NCI-H446 treated with DMSO at 0.1 percent for 48 hours (cell line): ENCODE measurements at places on chromosomes 5 and 9.

GRCh38 chr5:80985600-80986228 is 25.6 kb downstream of the RASGRF2 start:
- DNase-seq = no peak

DNA sequence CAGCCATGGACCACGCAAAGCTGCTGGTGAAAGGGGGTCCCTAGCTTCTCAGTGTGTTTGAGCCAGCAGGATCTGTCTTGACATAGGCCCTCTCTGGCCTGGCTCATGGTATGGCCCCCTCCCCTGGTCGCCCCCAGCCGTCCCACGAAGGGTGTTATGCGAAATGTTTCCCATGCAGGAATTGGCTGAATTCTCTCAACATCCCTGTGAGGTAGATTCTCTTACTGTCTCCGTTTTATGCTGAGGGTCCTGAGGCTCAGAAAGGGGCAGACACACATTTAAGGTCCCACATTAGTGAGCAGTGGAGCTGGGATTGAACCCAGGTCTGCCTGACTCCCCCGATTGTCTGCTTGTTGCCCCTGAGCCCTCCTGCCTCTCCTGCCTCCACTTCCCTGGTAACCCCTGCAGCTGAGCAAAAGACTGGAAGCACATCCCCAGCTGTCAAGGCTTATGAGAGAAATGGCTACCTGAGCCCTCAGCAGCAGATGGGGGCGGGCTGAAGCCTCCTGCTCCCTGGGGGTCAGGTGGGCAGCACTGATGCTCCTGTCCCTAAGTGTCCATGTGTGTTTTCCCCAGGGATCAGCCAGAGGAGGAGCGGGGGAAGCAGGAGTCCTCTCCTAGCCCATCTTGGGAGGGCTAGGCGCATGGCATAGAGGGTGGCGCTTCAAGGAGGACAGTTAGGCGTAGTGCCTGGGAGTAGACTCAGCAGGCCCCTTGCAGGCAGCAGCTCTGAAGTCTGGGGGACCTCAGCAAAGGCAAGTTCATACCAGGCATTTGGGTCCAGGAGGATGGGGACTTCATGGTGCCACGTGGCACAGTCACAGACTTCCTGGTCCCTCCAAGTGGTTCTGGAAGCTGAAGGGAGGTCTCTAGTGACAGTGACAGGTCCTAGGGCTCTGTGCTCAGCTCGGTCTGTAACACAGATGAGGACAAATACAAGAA is 49.0 kb upstream of the GARNL3 start:
- DNase-seq = no peak

GRCh38 chr5:172505403-172505759 is 51.1 kb upstream of the SH3PXD2B start:
- no peak for DNase-seq

GRCh38 chr5:83340511-83340918 is 131.0 kb upstream of the VCAN start:
- no peak for DNase-seq

- DNase-seq = no peak
These were observed 14.6 kb downstream of the HSPB3 start for GRCh38 chr5:54470128-54470527.

GRCh38 chr9:126607731-126608130 is 6.0 kb upstream of the LMX1B start:
- DNase-seq = no peak

GRCh38 chr5:76953551-76954382 is 922 bp downstream of the CRHBP start:
- DNase-seq = no peak

DNA sequence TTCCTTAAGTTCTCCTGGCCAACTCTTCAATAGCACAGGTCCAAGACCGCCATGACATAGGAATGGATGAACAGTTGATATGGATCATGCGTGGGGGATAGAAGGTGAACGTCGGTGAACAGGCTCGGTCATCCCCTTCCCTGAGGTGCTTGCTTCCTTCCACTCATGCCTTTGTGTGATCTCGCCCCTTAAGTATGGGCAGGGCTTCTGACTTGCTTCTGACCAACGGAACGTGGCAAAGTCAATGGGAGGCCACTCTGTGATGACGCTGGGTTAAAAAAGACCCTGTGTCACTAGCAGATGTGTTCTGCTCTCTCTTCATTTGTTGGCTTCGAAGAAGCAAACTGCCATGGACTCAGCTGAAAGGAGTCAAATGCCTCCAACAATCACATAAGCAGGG is 240.5 kb upstream of the TUT7 start:
- no peak for DNase-seq

DNA sequence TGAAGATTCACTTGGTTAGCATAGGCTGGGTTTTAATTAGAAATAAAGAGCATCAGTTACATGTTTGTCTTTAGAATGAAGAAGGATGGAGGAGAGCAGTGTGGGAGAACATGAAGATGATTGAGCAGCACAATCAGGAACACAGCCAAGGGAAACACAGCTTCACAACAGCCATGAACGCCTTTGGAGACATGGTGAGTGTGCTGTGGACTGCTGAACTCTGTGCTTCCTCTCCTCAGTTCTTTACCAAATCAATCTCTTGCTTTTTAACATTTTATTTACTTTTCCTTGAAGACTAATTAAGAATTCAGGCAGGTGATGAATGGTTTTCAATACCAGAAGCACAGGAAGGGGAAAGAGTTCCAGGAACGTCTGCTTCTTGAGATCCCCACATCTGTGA is 38.2 kb upstream of the SPATA31E1 start:
- no peak for DNase-seq

DNA sequence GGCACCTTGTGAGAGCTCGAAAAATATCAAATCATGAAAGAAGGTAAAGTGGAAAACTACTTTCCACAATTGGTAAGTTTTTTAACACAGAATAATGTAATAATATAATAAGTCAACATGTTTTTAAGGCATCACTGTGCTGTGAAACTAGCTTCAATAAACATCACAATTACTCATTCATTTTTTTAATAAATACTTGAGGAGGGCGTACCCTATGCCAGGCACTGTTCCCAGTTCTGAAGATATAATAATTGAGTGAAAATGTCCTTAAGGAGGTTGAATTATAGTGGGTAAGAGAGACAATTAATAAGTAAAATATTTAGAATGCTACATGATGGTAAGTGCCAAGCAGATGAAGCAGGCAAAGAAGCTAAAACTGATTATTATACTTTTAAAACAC is 381.4 kb downstream of the ELAVL2 start:
- DNase-seq = no peak

DNA sequence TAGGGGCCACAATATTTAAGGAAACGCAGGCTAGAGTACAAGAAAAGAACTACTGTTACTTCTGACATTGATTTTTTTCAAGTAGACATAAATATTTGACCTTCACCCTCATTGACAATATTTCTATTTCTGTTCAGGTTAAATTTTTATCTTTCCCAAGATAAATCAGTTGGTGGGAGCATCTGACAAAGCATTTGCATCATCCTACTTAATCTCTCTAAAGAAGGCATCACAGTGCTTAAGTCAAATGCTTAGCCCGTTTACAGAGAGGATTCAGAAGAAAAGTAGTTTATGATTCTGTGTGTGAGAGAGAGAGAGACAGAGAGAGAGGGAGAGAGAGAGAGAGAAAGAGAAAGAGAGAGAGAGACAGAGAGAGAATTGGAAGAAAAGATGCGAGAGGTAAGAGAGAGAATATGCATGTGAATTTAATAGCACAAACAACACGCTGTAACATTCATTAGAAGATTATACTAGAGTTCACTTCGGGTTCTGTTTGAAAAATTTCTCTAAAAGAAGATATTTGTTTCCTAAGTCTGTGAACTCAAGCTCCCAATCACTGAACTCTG is 1093.3 kb upstream of the CDH6 start:
- DNase-seq = no peak

DNA sequence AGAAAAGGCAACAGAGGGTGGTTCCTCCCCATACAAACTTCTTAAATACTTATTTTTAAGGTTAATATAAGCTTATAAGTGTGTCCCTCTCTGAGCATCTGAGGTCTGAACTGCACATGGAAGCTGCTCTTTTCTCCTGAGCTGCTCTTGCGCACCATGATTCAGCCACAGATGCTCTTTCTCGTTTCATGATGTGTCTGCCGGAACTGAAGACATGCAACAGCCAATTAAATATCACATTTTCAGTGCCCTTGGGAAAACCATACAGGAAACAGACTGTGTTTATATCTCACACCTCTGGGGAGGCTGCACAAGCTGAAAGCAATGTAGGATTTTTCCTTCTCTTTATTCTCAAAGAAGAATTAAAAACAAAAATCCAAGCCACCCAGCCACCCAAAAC is 96.8 kb upstream of the NREP start:
- DNase-seq = peak; percentile 6

DNA sequence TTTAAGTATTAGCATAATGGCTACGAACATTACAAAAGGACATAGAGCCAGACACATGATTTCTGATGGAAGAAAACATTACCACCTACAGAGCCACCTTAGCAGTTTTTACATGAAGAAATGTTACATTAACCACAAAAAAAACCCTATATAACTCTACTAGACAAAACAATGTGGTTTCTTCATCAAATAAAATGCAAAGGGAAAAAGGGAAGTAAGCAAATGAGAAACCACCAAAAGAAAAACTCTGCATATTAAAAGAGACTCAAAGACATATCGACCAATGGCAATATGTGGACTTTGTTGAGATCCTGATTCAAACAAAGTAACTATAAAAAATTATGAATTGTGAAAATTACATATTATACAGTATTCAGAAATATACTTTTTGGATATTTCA is 132.7 kb downstream of the TSSK1B start:
- DNase-seq = no peak

DNA sequence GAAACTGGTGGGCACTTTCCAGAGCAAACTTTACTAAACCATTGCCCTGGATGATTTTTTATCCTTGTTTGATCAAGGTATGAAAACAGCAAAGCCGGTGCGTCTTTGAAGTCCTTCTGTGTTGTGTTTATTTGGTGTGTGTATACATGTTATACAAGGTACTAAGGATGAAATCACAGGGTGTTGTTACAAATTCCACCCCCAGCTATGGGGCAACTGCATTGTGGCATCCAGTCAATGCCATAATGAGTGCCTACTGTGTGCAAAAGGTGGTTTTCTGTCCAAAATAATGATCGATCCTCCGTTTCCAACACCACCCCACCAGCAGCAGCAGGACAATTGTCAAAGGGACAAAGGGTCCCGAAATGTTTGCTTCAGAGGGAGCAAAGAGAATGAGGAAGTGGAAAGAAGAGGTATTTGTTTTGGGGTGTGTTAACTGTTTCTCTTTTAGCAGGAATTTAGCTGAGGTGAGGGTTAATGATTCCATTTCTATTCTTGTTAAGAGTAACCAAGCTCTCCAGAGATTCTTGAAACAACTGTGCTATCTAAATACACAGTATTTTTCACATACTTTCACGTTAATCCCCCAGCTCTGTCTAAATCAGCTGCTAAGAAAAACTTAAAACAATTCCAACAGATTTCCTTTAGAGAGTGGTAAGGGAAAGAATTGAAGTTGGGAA is 568.7 kb upstream of the KLF4 start:
- no peak for DNase-seq

DNA sequence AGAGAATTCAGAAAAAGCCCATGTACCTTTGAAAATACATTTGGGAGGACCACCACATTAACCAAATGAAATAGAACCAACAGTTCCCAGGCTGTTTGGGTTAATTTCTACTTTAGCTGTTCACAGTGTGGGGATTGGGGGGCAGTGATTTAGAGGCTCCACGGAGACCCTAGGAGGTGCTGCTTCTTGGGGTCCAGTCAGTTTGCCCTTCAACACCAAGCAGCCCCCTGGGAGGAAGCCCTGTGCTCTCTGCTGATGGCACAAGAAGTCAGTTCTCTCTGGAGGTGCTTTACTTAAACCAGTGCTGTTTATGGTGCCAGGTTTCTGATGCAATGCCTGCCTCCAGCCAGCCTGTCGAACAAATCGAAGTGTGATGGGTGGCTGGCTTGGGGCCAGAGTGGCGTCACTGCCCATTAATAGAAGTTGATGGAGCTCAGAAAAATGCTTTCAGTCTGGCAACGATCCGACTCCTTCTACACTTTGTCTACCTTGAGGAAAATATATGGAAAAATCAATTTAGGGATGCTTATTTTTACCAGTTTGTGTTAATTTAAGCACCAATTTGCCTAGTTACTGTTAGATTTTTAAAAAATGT is 134.0 kb downstream of the SNX18 start:
- DNase-seq = peak; percentile 93

GRCh38 chr5:124654418-124654817 is 92.0 kb downstream of the ZNF608 start:
- peak; percentile 21 for DNase-seq

DNA sequence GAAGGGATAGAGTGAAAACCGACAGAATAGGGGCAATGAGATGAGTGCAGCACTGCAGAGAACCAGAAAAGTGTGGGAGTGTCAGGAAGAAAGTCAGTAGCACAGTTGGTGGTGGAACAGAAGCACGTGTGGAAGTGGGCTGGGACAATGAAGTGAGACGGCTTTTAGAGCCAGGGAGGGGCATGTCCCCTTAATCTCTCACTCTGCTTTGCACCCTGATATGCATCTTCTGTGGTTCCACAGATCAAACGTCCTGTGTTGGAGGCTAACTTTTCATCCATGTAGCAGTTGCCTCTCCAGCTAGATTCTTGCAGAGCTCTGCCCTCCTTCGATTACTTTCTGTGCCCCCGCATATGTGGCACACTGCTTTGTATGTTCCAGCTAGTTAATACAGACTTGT is 163.6 kb downstream of the DOCK8 start:
- DNase-seq = no peak

DNA sequence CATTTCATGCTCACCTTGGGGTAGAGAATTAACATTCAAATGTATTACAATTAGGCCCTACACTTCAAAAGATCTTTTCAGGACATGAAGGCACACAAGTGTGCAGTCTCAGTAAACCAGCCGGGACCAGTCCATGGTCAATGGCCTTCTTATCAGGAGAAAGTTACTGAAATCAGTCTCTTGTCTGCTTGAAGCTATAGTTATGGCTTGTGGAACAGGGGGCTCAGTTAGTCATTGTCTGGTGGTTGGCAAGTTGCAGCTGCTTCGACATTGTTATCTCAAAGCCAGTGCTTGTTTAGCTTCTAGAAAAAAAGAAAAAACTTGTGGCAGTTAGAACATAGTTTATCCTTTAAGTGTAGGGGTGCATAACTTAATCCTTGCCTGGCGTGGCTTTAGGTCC is 213.1 kb upstream of the ACO1 start:
- DNase-seq = no peak

DNA sequence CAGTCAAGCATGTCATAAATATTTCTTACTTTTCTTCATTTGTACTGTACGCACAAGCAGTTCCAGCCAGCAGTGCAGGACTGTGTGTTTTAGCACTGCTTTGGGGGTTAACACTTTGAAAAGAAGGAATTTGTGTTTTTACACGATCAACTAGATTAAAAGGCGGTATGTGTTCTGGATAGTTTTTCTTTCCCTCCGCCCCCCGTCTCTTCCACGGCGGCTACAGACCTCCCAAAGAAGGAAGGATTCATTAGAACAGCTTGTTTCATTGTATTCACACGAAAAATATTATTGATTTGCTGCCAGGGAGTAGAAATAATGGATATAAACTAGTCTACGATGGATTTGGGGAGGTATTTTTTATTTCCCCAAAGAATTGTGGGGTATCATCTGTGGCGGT is 336.8 kb upstream of the RFX3 start:
- no peak for DNase-seq

GRCh38 chr9:97506306-97506705 is 4.8 kb downstream of the TMOD1 start:
- no peak for DNase-seq

GRCh38 chr5:56440871-56441740 is 208.0 kb upstream of the ANKRD55 start:
- no peak for DNase-seq

- DNase-seq = no peak
These were observed 141.4 kb downstream of the PLK2 start for GRCh38 chr5:58318468-58318867.
